Fibroblast of villous mesenchyme (primary cell): ENCODE measurements at places on chromosomes 3 and 15.
A peak's percentile ranks its signal among the peaks of the same experiment; 100 is the strongest.

GRCh38 chr15:74179983-74180880, 6.7 kb downstream of the ISLR start:
- DNase-seq: peak; percentile 56

DNA sequence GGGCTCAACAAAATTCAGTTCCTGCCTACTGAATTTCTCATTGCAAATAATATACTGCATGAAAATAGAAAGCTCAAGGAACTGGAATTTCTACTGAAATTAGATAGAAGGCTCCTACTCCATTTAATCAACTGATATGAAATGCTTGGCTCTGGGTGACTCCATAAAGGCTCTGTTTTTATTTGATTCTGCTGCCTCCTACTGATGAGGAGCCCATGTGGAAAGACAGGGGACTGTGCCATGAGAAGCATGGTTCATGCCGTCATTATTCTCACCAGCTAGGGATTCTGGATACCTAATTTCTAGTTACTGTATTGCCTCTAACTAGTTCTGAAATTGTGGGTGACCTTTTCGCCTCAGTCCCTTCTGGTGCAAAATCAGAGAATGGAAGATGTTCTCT, 366.2 kb upstream of the DPH6 start:
- DNase-seq: peak; percentile 5

DNA sequence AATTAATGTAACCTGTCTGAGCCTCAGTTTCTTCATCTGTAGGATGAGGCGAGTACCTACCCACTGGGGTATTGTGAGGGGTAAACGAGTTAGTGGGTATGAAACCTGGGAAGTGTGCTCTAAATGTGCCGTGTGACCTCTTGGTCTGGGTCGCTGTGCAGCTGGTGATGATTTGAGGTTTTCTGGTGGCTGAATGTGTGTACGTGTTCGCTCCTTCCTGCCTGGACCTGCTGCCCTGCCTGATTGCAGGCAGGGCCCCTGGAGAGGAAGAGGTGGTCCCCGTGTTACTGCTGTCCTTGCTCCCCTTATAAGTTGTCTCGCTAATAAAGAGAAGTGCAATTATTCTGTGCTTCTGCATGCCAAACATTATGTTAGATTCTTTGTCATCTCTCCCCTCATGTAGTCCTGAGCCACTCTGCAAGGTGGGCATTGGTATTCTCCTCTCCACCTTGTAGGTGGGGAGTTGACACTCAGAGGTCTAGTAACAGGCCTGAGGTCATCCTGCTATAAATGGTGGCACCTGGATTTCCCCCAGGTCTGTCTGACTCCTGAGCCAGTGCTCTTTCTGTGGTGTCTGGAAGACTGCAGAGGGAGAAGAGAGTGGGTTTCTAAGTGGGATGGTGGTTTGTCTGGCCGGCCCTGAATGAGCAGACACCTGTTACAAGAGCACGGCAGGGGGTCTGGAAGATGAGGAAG, 15.7 kb downstream of the PDIA5 start:
- DNase-seq: no peak

- DNase-seq: no peak
Observed at GRCh38 chr3:110569073-110569472, 502.5 kb upstream of the NECTIN3 start.

DNA sequence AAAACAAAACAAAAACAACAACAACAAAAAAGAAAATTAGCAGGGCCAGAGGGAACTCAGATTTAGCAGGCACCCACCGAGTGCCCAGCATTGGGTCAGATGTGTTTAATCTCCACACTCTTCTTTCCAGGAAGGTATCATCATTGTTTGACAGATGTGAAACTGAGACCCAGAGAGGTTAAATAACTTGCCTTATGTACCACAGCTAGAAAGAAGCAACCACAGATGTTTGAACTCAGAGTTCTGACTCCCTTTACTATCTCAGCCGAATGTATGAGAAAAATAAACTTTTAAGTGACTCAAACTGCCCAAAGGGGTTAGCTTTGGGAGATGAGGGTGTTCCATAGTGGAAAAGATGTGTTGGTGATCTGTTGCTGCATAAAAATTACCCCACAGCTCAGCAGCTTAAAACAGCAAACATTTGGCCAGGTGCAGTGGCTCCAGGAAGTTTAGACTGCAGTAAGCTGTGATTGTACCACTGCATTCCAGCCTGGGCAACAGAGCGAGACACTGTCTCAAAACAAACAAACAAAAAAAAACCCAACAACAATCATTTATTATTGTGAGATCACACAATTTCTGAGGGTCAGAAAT, 4.5 kb upstream of the RPP25 start:
- DNase-seq: peak; percentile 11

- DNase-seq: peak; percentile 92
Observed at GRCh38 chr15:66789029-66790025, 87.3 kb downstream of the SMAD6 start.

GRCh38 chr15:91534976-91535375, 318.5 kb upstream of the SLCO3A1 start:
- DNase-seq: no peak

DNA sequence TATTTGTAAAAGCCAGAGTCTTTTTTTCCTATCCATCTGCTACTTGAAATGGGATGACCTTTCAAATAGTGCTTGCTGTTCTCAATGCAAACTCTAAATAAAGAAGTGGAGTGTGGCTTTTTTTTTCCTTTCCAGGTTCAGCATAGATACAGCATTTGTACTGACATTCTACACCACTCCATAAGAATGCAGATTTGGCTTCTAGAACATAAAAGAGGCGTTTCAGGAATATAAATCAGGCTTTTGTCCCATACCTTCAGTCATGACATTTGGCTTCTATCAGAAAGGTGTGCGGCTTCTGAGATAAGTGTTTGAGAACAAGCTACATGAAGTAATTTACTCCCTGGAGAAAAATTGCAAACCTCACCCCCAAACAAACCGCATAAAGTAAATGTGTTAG, 553.1 kb downstream of the FHIT start:
- no peak for DNase-seq

GRCh38 chr15:74390647-74391288, 23.3 kb upstream of the CYP11A1 start:
- DNase-seq: no peak

DNA sequence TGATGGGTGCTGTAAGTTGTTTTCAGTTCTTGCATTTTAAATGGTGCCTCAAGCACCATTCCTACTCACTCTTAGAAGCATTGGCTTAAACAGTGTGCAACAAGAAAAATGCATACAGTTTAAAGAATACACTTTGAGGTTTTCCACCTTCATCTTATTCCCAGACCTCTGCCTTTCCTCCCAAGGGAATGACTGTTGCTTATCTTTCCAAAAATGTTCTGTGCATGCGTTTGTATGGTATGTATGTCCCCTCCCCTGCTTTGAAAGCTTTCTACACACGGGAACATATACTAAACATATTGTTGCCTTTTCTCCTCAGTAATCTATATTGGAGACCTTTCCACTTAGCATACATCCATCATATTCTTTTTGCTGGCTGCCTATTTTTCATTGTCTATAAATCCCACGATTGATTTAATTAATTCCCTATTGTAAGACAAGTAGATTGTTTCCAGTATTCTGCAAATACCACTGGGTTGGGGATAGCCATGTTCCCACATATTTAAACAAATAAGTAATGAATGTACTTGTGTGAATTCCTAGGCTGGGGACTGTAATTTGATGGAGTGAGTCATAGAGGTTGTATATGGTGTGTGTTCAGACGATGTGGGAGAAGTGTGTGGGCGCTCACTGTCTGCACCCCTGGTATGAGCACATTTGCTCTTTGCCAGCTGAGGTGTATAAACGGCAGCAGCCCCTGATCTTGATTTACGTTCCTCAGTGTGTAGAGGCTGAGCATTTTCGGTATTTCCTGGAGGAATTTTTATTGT, 5.8 kb downstream of the TRAK1 start:
- peak; percentile 50 for DNase-seq

GRCh38 chr3:99639579-99639978, 1.2 kb downstream of the COL8A1 start:
- DNase-seq: peak; percentile 66

- DNase-seq: no peak
Observed at GRCh38 chr3:141056751-141057171, 5.6 kb downstream of the SPSB4 start.
